Cortex of kidney (tissue), 1 donor: ENCODE measurements at places on chromosomes 13 and 19.

DNA sequence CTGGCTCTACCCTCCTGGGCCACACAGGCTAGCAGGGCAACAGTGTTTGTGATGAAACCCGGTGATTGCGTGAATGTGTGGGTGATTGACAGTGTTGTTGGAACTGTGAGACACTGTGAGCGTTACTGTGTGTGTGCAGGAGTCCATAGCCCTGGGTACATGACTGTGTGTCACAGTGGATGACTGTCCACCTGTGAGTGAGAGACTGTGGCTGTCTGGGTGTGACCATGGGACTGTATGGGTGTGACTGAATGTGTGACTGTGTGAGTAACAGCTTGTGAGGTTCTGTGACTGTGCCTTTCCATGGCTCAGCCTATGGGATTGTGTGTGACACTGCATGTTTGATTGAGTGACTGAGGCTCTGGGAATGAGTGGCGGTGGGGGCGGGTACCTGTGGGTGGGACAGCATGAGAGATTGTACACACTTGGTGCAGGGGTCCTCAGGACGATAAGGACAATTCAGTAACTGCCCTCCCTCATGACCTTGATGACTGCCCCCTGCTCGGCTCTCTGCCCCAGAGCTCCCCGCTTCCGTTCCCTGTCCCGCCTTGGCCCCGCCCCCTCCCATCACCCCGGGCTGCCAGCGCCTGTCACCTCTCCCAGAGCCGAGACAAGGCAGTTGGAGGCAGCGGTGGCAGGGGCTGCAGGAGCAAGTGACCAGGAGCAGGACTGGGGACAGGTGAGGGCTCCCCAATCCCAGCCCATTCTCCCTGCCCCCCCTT lies at the start of gene GIPR:
Gene GIPR (plus strand): TSS at position 602 of the 722 bp plus-strand sequence. CDS start 1,300 bp downstream, outside the sequence.
- no peak for DNase-seq

GRCh38 chr19:4208385-4209094 lies 20.8 kb upstream of the EBI3 start:
- no peak for DNase-seq

GRCh38 chr19:1087813-1088415 lies 7.3 kb downstream of the POLR2E start:
- no peak for DNase-seq

DNA sequence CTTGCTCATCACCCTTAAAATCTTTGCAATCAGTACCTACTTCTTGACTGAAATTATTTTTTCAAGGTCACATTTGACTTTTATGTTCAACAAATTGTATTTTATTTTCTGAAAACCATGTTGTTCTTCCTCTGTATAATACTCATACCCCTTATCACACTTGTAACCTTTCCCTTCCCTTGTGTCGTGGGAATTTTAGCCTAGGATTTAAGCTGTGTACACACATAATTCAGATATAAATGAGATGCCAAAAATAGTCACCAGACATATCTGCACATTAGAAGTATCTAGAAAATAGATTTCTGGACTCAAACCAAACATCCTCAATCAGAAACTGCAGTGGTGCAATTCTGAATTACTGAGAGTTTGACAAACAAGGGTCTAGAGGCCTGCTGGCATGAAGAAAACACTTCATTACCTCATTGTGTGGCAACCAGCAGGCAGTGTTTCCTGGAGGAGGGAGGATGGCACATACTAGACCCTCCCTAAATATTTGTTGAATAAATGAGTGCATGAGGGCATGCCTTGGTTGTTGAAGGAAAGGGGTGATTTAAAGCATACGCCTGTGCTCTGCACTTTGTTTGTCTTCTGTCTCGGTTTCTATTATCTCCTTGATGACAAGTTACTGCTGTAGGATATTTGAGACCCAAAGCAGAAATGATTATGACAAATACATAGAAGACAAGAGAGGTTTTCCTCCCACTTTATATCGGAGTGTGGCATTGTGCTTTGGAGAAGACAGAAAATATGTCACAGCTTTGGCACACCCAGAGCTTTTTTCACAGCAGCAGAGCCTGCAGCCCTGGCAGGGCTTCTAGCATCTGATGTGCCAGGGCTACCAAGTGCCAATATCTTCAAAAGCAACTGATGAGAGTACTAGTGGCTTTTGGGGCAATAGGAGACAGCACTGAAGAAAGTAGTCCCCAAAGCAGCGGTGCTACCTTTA lies 881.1 kb downstream of the PCDH9 start:
- DNase-seq, result no peak

DNA sequence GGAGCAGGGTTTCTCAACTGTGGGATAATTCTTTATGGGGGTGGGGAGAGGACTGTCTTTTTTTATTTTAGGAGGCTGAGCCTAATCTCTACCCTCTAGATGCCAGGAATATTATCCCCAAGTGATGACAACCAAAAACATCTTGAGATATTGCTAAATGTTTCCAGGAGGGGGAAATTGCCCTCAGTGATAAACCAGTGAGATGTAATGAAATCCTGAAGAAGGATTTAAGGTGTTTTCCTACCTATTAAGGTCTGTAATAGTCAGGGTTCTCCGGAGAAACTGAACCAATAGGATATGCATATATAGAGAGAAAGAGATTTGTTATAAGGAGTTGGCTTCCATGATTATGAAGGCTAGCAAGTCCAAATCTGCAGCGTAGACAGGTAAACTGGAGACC lies 208.3 kb upstream of the MIR17HG start:
- DNase-seq, result no peak

GRCh38 chr13:112838038-112838841 lies 130.8 kb upstream of the MCF2L start:
- no peak for DNase-seq

- no peak for DNase-seq
Observed at GRCh38 chr19:5148794-5149190, 179.9 kb downstream of the KDM4B start.

- DNase-seq, result no peak
Observed at GRCh38 chr19:48819366-48819816, 8.6 kb upstream of the BCAT2 start.
